ENCODE measurements at places on chromosomes 6 and 20.

GRCh38 chr6:149268768-149269167, 48.7 kb upstream of the TAB2 start:
- DNase-seq: no peak

DNA sequence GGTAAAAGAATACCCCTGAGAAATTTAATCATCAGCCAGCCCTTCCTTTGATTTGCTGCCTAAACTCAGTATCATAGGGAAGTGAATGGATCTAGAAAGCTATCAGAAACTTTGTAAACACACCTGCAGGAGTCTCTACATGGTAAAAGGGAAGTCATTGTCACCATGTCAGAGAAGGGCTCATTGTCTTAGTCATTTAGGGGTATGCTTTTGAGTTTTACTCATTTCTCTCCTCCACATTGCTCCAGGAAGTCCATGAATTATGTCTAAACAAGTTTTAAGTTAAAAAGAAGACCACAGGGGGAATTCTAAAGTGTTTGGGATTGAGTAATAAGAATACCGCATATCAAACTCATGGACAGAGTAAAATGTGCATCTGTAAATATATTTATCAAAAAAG, 2.5 kb downstream of the SLC17A1 start:
- DNase-seq: no peak

DNA sequence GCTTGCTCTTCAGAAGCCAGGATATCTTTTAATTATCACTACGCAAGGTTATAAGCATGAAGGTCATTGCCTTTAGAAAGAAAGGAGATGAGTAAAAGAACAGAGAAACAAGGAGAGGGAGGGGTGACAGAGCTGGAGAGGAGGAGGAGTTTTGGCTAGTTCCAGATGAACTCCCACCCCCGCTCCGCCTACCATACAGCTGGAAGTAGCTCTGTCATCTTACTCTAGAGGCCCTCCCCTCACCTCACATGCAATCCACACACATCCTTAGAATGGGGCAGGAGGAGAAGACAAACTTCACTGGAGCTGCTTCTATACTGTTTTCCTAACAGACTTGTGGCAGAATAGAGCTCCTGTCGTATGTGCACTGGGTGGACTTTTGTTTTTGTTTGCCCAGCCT, 144.7 kb downstream of the SCML4 start:
- no peak for DNase-seq

- DNase-seq: peak; percentile 100
Measured at GRCh38 chr6:151004383-151005024, 139.0 kb downstream of the MTHFD1L start.

DNA sequence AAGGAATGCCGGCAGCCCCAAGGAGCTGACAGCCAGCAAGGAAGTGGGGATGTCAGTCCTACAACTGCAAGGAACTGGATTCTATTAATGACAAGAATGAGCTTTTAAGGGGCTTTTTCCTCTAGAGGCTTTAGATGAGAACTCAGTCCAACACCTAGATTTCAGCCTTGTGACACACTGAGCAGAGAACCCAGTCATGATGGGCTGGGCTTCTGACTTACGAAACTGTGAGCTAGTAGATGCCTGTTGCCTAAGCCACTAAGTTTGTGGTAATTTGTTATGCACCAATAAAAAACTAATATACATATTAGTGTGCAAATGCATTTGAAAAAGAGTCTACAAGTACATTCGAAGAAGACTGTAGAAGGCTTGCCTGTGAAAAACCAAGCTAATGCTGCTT, 263.3 kb downstream of the SOX4 start:
- no peak for DNase-seq

- DNase-seq: no peak
Measured at GRCh38 chr6:31402324-31403282, 792 bp upstream of the MICA start.

DNA sequence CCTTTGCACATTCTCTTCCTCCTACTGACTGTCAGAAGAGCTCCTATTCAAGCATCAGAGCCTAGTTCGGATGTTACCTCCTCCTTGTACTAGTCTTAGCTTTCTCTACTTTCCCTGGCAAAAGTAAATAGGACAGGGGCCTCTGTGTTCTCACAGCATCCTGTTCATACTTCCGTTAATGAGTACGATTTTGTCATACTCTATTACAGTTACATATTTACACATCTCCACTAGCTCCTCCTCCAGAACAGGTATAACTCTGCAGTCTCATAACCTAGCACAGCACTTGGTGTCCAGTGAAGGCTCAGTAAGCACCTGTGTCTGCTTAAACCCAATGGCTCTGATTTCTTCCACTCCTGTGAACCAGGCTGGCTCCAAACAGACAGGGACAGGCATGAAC, 7.0 kb downstream of the ELMO2 start:
- no peak for DNase-seq

DNA sequence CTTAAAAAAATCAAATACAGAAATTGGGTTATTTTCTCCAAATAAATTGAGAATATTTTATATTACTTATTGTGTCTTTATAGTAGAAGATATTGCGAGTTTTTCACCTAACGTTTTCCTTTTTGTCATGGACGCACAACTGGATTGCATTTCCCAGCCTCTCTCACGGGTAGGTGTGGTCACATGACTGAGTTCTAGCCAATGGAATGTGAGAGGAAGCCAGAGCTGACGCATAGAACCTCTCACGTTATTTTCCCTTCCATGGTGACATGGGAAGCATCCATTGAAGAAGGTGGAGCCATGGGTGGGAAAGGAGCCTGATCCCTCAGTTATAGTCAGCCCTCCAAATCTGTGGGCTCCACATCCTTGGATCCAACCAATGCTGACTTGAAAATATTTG, 155.9 kb upstream of the UST start:
- DNase-seq: no peak

DNA sequence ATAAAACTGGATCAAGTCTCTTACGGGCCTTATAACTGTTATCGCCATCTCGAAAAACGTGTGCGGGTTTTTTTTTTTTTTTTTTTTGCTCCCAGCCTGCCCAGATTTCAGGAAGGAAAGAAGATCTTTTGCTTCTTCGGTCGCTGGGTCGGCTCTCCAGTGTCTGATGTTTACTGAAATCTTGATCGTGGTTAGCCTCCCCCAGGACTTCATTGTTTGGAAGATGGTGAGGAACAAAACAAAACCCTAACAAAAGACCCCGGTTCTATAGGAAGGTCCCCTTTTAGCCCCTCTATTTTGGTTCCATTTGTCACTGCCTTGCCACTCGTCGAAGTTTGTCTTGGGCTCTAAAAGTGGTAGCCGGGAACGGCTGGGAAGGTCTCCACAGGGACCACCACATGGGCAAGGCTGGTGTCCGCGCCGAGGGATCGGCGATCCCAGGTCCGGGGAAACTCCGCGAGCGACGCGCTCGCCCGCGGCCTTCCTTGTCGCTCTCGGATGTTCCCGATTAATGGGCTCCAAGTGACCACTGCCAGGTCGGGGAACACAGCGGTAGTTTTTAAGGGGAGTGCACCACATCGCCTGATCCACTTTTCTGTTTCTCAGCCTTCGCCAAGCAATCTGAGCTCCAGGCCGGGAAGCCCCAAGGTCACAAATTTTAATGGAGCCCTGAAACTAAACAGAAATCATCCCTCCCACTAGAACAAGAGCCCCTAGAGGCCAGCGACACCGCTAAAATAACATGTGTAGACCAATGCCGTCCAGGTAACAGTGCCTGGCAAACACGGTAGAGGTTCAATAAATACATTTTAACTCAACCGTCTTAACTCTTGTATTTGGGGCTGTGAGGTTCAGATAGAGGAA, 27.0 kb downstream of the TRIM27 start:
- DNase-seq: peak; percentile 75

- DNase-seq: no peak
Measured at GRCh38 chr6:2979819-2980464, 8.6 kb upstream of the SERPINB6 start.

DNA sequence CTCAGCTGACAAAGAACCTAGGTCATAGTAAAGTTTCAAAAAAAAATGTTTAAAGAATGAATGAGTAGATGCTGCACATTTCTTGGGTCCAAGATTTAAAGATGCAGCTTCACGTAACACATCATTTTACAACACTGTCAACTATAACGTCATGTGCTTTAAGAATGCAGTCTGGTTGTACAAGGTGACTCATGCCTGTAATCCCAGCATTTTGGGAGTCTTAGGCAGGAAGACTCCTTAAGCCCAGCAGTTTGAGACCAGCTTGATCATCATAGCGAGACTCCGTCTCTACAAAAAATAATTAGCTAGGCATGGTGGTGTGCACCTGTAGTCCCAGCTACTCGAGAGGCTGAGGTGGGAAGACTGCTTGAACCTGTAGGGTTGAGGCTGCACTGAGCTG, 21.9 kb downstream of the SLC17A5 start:
- DNase-seq: no peak

DNA sequence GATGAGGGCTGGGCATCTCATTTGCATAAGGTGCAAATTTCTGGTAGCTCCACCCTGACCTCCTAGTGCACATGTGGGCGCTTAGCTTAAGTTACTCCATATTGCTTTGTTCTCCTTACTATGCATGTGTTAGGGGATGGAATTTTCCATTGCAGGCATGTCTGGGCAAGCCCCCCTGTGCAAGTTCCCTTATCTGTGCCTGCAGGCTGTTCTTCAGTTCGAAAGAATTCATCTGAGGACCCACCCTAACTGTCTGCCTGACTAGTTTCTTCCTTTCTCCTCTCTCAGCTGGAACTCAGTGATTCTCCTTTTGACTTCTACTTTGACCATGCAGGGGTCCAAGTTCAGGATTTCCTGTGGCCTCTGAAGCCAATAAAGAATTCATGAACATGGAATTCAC, 30.2 kb downstream of the CCDC170 start:
- peak; percentile 5 for DNase-seq

- no peak for DNase-seq
Measured at GRCh38 chr20:63087236-63087871, 80.6 kb upstream of the BHLHE23 start.

- DNase-seq: peak; percentile 52
Measured at GRCh38 chr20:41138475-41139226, 1.3 kb downstream of the PLCG1 start.

GRCh38 chr6:149041953-149042352, 275.6 kb upstream of the TAB2 start:
- DNase-seq: no peak

- no peak for DNase-seq
Measured at GRCh38 chr20:24668384-24668702, 198.9 kb downstream of the SYNDIG1 start.

GRCh38 chr6:11224252-11224965, 8.1 kb downstream of the NEDD9 start:
- peak; percentile 72 for DNase-seq

GRCh38 chr6:38480036-38480435, 159.7 kb downstream of the BTBD9 start:
- DNase-seq: no peak

DNA sequence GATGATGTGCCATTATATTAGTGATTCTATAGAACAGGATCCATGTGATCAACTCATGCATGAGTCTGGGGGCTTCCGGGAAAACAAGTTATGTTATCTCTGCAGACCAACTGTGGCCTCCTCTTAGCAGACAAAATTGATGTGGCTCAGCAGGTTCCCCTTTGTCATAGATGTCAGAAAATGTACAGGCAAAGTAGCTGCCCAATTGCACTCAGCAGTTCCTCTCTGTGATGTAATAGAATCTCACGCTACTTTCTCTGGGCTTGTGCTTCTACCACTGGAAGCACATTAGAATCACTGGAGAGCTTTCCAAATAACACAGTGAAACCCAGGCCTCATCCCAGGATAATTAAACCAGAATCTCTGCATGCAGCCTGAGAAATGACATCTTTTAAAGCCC, 253.1 kb downstream of the SLC24A3 start:
- no peak for DNase-seq

DNA sequence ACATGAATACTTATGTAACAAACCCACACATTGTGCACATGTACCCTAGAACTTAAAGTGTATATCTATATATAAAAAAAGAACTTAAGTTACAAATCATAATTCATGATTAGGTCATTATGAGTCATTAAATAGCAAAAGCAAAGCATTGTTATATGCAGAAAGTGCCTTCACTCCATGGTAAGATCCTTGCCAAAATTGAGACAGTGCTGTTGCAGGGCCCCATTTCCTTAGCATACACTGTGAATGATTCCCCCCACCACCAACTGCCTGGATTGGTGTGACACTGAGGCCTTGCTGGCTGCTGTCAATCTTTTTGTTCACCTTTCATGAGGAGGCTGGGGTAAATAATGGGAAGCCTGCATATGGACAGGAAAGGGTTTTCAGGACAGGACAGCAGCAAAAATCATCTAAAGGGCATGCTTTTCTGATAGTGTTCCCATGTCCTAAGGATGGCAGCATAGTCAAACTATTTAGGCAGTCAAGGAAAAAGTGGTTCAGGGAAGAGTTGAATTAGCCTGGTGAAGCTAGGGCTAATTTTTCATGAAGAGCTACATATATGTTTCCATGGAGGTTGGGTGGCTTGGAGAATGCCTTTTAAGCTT, 188.2 kb upstream of the ASCC3 start:
- no peak for DNase-seq

DNA sequence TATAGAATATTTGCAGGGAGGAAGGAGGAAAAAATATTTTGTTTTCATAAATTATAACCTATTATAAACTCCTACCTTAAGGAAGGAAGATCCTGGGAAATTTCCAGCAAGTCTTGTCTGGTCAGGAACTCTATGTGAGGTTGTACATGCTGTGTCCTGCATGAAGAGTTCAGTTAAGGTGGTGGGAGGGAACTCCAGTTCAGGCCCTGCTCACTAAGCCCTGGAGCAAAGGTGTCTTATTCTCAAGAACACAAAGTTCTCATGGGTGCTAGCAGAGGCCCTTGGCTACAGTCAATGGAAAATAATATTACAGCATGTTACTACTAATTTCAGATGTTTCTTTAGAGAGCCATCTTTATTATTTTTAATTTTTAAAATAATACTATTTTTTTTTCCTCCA, 3.8 kb upstream of the OGFRL1 start:
- DNase-seq: no peak

DNA sequence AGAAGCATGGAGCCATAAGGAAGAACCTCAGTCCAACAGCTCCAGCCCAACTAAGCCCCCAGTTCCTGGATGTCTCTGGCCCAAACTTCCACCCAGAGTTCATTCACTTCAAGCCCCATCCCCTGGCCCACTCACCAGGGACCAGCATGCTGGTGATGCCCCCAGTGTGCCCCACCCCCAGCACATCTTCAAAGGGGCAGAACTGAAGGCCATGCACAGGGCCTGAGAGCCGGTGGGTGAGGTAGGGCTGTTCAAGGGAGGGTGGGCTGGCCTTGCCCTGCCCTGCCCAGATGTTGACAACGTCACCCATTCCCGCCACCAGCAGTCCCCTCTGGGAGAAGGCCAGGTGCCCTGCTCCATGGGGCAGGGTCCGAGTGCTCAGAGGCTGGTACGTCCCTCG, 3.6 kb downstream of the B3GALT4 start:
- DNase-seq: no peak

Measured in endothelial cell of umbilical vein (primary cell).